Right ventricle myocardium superior (tissue), 1 donor: ENCODE measurements at places on chromosomes 3 and 15. TPM values are rescaled to one million over a fixed set of nuclear protein-coding genes. Genes with fewer than 3 reads are reported as not detected.

DNA sequence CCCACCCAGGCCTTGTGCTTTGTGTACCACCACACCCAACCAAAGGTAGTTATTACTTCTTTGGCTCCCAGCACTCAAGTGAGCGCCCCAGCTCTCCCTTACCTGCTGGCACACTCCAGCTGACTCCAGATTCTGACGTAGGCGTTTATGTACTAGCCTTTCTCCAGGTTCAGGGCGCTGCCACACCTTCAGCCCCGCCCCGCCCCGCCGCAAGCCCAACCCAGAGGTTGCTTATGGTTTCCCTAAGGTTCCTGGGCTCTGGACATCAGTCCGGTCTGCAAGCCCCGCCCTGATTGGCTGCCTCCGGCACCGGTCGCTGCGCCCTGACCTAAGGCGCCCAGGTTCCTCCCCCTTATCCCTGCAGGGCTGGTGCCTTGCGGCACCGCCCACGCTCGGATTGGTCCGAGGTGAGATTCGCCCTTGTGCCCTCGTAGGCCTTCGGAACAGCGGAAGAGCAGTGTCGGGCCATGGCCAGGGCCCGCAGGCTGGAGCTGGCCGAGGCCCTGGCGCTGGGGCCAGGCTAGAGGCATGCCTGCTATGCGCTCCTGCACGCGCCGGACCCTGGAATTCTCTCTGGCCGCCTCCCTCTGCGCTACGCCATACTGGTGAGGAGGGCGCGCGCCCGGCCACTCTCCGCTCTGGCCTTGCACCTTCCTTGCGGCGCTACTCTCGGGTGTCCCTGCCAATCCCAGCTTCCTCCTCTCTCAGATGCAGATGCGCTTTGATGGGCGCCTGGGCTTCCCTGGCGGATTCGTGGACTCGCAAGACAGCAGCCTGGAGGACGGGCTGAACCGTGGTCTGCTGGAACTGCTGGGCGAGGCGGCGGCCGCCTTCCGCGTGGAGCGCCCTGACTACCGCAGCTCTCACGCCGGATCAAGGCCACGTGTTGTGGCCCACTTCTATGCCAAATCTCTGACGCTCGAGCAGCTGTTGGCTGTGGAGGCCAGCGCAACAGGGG is 19.8 kb upstream of the NUDT16 start:
- DNase-seq: peak; percentile 93

DNA sequence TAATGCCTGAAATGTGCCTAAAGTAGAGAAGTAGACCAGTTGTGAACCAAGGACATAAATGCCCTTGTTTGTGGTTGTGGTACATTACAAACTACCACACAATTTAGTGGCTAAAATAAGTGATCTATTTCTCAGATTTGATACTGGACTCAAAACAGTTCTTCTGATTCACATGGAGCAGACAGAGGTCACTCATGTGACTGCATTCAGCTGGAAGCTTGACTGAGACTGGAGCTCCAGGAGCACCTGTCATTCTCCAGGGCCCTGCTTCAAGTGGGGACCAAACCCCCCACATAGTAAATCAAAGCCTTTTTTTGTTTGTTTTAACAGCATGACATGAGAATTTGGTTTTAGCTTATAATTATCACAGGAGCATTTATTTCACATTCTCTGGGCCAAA is 301.2 kb downstream of the OXSM start:
- no peak for DNase-seq

DNA sequence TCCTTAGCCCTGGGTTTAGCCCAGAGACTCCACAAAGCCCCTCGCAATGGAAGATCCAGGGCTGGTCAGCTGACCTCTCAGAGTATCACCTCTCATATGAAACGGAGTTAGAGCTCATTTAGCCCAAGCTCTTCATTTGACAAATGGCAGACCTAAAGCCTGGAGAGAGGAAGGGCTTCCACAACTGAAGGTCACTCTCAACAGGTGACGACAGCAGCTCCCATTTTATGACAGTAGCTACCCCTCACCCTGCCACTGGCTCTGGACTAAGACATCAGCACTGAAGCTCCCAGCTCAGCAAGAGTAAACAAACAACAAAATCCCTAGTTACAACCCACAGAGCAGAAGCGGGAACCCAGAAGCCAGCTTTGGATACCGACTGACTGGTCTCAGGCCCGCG is 33.7 kb downstream of the TLE3 start:
- DNase-seq: no peak

GRCh38 chr3:168096210-168096652 is 507 bp upstream of the GOLIM4 start:
- peak; percentile 68 for DNase-seq

DNA sequence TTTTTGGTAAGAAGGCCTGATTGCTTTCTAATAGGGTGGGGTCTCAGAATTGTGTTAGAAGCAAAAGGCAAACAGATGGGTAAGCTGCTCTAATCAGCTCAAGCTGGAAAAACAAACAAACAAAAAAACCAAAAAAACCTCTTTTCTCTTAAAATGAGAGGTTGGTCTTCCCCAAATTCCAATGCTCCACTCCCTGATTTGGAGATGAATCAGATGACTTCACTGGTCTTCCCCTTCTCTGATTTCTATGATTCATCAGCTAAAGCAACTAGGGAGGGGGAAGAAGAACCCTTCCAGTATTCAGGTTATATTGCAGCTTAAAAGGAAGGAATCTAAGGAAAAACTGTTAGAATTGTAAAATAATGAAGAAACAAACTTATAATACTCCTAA is 9.6 kb upstream of the ANXA2 start:
- DNase-seq: no peak

DNA sequence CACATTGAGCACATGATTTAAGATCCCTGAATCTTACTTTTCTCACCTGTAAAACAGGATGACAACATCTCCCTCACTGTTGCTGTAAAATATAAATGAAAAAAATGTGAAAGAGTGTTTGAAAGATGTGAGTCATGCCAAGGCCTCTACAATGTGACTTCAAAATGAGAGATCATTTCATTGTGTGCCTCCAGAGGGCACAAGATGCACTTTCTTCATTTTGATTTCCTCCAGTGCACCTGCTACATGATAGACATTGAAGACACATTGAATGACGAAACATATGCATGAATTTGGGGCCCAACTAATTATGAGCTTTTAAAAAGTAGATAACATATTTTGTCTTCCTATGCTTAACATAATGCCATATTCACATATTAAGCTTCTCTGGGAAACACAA is 170.3 kb downstream of the MOBP start:
- no peak for DNase-seq

GRCh38 chr3:171375666-171376595 is 84.3 kb downstream of the TNIK start:
- no peak for DNase-seq

DNA sequence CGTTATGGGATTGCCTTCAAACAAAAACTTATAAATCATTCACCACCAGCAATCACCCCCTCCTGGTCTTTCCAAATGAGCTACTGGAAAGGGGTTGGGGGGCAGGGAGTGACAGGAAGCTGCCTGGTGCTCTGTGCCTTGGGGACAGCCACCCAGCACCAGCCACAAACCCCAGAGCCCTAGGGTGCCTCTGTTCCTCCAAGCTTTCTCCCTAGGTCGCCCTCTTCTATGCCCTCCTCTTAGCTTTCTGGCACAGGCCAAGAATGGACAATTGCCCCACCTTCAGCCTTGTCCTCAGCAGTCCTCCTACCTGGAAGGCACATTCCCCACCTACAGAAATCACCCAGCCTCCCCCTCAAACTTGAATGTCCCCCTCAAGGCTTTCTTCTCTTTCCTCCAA is 3.3 kb downstream of the OXTR start:
- no peak for DNase-seq

- no peak for DNase-seq
Measured at GRCh38 chr3:129276385-129276784, 2.3 kb upstream of the HMCES start.

DNA sequence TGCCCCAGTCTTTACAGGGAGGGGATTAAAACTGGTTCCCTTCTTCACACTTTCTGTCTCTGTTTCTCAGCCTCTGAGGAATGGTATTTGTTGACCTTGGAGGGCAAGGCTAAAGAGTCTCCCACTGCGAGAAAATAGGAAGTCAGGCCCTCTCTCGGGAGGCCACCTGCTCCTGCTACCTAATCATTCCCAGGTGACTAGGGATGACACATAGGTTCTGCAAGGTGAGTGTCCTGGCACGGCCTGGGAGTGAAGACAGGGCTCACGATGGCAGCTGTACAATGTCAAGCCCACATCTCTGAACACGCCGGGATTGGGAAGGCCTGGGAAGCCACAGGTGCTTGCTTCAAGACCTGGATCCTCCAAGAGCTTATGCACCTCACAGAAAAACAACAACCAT is 314.2 kb downstream of the NTRK3 start:
- no peak for DNase-seq

- no peak for DNase-seq
Measured at GRCh38 chr15:67578020-67578600, 35.6 kb downstream of the MAP2K5 start.

DNA sequence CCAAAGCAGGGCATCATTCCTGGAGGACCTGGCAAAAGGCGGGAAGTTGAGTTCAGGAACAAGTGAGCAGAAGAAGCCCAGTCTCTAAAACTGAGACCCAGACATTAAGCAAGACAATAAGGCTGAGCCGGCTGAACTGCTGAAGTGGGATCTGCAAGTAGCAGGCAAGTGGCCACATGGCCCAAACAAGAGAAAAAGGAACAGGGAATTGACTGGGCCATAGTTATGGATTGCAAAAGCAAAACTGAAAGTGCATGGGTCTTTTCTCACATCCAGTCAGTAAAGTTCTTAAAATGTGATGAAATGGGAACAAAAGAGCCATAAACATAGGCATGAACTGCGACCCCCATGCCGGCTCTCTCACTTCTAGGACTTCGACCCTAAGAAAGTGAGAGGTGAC is 101.2 kb downstream of the SCN11A start:
- no peak for DNase-seq

DNA sequence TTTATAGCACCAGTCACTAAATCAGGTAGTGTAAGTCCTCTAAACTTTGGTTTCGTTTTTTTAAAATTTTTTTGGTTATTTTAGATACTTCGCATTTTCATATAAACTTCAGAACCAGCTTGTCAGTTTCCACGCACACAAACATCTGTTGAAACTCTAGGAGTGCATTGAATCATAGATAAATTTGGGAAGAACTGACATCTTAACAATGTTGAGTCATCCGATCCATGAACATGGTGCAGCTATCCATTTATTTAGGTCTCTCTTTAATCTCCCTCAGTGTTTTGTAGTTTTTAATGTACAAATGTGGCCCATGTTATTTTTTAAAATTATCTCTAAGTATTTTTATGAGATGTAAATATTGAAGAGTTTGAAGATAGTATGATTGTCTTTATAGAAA is 17.7 kb downstream of the TICRR start:
- DNase-seq: no peak

DNA sequence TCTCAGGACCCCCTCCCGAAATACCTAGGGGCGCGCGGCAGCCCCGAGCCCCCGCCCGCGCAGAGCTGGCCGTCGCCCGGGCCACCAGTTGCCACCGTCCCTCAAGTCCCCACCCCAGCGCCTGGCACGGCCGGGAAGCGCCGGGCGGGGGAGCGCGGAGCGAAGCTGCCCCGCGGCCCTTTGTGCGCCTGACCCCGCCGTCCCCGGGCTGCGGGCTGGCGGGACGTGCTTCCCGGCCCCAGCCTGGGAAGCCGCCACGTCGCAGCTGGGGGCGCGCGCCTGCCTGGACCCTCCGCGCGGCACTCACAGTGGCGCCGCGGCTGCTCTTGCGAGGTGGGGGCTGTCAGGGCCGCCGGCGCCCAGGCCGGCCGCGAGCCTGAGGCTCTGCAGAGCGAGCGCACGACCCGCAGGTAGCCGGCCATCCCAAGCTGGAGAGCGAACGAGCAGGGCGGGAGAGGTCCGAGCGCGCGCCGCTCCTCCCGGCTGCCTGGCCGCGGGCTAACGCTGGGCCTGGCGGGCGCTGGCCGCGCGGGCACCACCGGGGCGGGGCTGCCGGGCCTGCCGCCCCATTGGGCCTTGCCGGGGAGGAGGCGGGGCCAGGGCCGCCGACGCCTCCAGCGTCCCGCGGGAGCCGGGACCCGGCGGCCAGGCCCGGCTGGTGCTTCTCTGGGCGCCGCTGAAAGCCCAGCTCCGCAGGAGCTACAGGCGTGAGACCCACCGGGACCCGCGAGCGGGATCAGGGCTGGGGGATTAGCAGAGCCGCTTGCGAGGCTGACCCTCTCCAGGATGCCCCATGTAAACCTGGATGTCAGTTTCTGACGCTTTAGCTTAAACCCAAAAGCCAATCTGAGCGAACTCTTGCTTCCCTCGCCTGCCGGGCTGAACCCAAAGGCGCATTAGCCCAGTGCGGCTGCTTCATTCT is at the start of gene IDH2:
Gene IDH2, minus strand, starts transcription at position 500 of the 922 bp plus-strand sequence. Its CDS starts 78 bp downstream, at position 422.
- peak; percentile 88 for DNase-seq

GRCh38 chr15:79067969-79068368 is 22.6 kb downstream of the RASGRF1 start:
- no peak for DNase-seq

DNA sequence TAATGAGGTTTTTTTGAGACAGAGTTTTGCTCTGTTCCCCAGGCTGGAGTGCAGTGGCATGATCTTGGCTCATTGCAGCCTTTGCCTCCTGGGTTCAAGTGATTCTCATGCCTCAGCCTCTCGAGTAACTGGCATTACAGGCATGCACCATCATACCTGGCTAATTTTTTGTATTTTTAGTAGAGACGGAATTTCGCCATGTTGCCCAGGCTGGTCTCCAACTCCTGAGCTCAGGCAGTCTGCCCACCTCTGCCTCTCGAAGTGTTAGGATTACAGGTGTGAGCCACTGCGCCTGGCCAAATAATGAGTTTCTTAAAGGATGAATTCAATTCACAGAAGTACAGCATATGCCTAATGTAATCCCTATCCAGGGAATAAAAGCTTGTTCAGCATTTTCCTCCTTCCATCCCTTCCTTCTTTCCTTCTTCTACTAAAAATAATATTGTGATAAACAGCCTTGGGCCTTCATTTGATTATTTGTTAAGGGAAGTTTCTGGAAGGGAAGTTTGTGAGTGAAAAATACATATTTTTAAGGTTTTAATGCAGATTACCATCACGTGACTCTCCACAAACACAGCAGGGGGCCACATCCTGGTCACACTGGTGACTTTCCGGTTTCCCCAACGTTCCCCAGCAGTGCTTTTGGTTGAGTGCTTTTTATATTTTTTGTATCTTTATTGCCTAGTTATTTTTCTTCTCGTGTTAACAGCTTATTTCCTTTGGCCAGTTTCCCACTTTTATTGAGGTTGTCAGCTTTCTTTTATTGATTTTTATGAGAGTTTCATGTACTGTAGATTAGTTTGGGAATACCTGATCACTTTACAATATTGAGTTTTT is 116.8 kb downstream of the USP13 start:
- no peak for DNase-seq

- DNase-seq: no peak
Measured at GRCh38 chr15:68230157-68231100, 901 bp upstream of the CLN6 start.

GRCh38 chr3:105101603-105102002 is 265.1 kb upstream of the ALCAM start:
- no peak for DNase-seq

DNA sequence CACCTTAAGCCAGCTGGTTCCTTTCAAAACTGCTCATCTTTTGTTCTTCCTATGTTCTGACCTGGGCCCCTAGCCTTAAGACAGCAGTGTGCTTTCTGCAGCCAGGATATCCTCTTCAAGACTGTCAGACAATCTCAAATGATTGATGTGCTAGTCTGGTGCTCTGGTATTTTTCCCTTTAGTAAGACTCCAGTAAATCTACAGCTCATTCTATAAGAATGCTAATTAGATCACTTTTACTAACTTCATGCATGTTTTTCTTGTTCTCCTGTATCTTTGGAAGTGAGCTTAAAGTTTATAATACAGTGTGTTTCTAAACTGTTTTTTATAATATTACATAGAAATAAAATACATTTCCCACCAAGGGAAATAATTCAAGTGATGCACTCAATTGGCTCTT is 220.9 kb upstream of the NANOGP8 start:
- DNase-seq: no peak

The TMEM212 gene
- total RNA-seq: not detected

The LRRIQ4 gene
- not detected for total RNA-seq

The BBX gene
- 31.7 TPM for total RNA-seq

The C3orf49 gene
- total RNA-seq: not detected

The TAGLN3 gene
- not detected for total RNA-seq
